ENCODE measurements at places on chromosomes 13 and 19. TPM values are rescaled to one million over a fixed set of nuclear protein-coding genes. Genes with fewer than 3 reads are reported as not detected.
A peak's percentile ranks its signal among the peaks of the same experiment; 100 is the strongest.

TMEM38A gene
- total RNA-seq: 2.0 TPM

ARHGAP33 gene
- total RNA-seq: 38.5 TPM

DNA sequence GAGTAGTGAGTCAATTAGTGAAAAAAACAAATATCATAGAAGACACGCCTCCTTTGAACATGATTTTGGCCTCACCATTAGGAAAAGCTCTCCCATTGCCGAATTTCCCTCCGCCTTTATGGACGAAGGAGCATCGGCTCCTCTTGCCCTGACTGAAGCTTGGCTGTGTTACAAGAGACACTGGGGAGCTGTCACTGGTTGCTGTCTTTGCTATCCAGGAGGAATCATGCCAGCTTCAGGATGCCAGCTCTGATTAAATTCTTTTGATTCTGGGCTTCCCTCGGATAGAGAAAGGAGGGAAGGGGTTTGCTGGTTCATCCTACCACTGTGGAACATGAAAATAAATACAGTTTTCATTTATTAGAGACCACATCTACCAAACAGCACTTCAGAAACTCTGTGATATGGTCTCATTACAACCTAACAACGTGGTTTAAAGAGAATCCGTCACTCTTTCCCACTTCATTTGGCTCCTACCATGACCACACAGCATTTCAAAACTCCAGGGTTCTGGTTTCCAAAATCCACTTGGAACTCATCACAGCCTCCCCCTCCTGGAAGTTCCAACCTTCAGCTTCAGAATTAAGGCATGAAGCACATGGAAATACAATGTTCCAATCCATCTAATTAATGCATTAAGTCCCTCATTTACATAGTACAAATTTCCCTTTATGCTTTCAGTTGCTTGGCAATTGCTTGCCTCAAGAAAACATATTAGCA is 446.0 kb downstream of the EFNB2 start:
- no peaks in the 10 kb centered on the region for H3K27me3 ChIP-seq
- H3K4me1 ChIP-seq: no peaks in the 10 kb centered on the region
- H3K4me3 ChIP-seq: no peak overlapping the region
- no peaks in the 10 kb centered on the region for H3K36me3 ChIP-seq

MBD3L2 gene
- total RNA-seq: not detected

GRCh38 chr19:43028866-43029265 is 2.6 kb upstream of the PSG11 start:
- H3K27ac ChIP-seq: no peak overlapping the region
- H3K4me3 ChIP-seq: no peak overlapping the region
- H3K27me3 ChIP-seq: peaks cover 11% of the 10 kb centered on the region
- H3K36me3 ChIP-seq: no peaks in the 10 kb centered on the region
- no peak for DNase-seq

- no peaks in the 10 kb centered on the region for H3K27me3 ChIP-seq
- H3K27ac ChIP-seq: no peak overlapping the region
- H3K4me1 ChIP-seq: no peaks in the 10 kb centered on the region
- H3K4me3 ChIP-seq: no peak overlapping the region
- no peak for DNase-seq
- H3K36me3 ChIP-seq: no peaks in the 10 kb centered on the region
These were observed 290.4 kb downstream of the TEX29 start for GRCh38 chr13:111610879-111611278.

DNA sequence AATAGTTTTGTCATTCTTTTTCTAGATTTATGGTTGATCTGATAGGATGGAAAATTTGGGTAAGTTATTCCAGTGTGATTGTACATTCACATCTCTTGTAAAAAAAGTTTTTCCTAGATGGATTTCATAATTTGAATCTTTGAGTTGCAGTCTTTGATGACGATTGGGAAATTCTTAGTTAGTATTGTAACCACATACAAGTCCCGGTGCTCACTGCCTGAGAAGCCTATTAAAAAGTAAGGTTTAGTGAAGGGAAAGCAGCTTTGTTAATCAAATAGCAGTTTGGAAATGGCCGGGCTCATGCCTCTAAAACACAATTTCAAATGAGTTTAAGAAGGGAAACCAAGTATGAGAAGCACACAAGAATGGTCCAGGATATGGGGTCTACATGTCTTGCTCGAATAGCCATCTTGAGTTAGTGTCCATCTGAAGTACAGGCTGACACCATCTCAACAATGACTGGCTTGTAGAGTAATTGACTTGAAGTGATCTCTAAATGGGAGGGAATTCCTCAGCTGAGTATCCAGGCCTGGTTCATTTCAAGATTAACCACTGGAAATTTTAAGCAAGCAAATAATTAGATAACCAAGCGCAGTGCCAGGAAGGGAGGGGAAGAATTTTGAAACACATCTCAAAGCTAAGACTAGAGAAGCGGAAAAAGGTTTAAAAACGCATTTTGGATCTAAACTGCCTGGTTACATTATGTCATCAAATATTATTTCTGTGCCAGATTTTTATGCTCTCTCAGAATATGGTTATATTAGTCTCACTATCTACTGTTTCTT is 1145.6 kb upstream of the MIR17HG start:
- no peaks in the 10 kb centered on the region for H3K27me3 ChIP-seq
- H3K36me3 ChIP-seq: no peaks in the 10 kb centered on the region
- no peak for DNase-seq

CSNK1G2 gene
- total RNA-seq: 104 TPM

- no peaks in the 10 kb centered on the region for H3K4me1 ChIP-seq
- H3K36me3 ChIP-seq: no peaks in the 10 kb centered on the region
- H3K27ac ChIP-seq: no peak overlapping the region
- H3K4me3 ChIP-seq: no peak overlapping the region
These were observed 430.2 kb downstream of the KCTD12 start for GRCh38 chr13:76455960-76456359.

GRCh38 chr19:44875666-44876451 is 15.2 kb upstream of the TOMM40 start:
- no peak for DNase-seq
- no peaks in the 10 kb centered on the region for H3K36me3 ChIP-seq
- no peak overlapping the region for H3K27ac ChIP-seq
- peaks cover 30% of the 10 kb centered on the region for H3K27me3 ChIP-seq

SYCN gene
- not detected for total RNA-seq

NANOS3 gene
- total RNA-seq: 0.85 TPM

DNA sequence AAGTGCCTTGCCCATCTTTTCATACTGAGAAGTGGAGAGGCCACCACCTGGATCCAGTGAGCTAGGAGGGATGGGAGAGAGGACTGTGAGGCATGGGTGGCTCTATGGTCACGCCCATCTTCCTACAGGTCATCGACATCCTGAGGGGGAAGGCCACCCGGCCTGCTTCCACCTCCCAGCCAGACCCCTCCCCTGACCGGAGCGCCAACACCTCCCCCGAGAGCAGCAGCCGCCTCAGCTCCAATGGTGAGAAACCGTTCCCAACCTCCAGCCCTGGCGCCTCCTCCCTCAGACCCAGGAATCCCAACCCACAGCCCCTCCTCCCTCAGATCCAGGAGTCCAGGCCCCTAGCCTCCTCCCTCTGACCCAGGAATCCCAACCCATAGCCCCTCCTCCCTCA is 10.1 kb downstream of the BCL3 start:
- peaks cover 31% of the 10 kb centered on the region for H3K36me3 ChIP-seq
- no peak for DNase-seq
- H3K27me3 ChIP-seq: no peaks in the 10 kb centered on the region
- H3K4me3 ChIP-seq: no peak overlapping the region

- H3K4me1 ChIP-seq: no peaks in the 10 kb centered on the region
- H3K27ac ChIP-seq: no peak overlapping the region
- no peaks in the 10 kb centered on the region for H3K27me3 ChIP-seq
- H3K36me3 ChIP-seq: no peaks in the 10 kb centered on the region
- no peak for DNase-seq
- no peak overlapping the region for H3K4me3 ChIP-seq
These were observed 453.7 kb downstream of the GPC6 start for GRCh38 chr13:93680329-93680728.

ZNF557 gene
- total RNA-seq: 16.5 TPM

DNA sequence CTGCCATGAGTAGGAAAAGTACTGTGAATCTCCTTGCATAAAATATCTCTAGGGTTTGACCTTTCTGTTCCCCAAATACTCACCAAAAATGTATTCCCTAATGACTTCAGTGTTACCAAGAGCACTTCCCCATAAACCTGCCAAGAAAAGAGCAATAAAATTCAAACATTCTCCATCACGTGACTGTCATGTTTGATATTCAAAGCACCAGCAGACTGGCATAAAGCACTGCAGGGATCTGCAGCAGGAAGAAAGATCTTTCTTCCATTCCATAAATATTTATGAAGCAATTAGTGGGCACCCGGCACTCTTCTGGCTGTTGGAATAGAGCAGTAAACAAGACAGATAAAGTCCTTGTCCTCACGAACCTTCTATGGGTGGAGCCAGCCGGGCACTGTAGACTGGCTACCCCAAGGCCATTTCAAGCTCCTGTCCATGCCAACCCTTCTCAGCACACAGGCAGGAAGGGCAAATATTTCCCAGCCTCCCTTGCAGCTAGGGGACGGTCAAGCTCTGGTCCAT is 20.3 kb downstream of the PLA2G4C start:
- no peak for DNase-seq
- H3K27me3 ChIP-seq: no peaks in the 10 kb centered on the region
- H3K4me3 ChIP-seq: no peak overlapping the region
- H3K27ac ChIP-seq: no peak overlapping the region

DNA sequence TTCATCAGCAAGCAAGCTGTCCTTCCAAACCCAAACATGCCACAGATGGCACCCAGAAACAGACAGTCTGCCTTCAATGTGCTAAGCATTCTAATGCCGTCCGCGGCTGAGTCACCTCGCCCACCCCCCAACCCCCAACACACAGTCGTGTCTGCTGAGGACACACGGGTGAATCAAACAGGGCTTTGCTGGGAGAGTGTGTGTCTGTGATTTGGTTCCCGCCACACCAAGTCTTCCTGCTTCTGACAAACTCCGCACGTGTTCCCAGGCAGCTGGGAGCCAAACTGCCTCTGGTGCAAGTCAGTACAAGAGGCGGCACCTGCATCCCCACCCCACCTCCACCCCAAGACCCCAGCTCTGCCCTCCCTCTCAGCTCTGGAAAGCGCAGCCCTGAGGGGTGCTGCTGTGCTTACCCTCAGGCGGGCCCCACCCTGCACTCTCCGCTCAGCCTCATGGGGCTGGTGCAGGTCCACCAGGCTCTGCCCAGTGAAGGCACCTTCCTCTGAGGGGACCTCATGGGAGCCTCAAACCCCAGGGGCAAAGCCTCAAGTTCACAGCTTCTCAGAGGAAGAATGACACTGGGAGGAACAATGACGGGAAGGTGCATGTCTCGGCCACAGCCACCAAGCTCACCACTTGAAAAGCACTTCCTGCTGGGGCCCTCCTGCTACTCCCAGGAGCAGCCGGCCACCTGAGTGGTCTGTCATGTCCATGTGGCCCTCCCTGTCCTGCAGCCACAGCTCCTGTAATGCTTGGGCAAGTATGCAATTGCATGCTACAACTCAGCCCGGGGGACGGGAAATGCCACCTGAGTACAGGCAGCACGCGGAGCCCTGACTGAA is 15.0 kb upstream of the SLC35E1 start:
- H3K4me1 ChIP-seq: peaks cover 53% of the 10 kb centered on the region
- peak; percentile 77 for DNase-seq
- peaks cover 3% of the 10 kb centered on the region for H3K36me3 ChIP-seq
- peak overlapping the region; percentile 31 for H3K4me3 ChIP-seq
- no peaks in the 10 kb centered on the region for H3K27me3 ChIP-seq

MAST1 gene
- total RNA-seq: 0.43 TPM

PSG2 gene
- not detected for total RNA-seq

MEIS3 gene
- total RNA-seq: not detected

- H3K27ac ChIP-seq: no peak overlapping the region
- no peaks in the 10 kb centered on the region for H3K4me1 ChIP-seq
- peaks cover 28% of the 10 kb centered on the region for H3K27me3 ChIP-seq
These were observed 59.0 kb downstream of the GSX1 start for GRCh38 chr13:27851096-27851850.

DNA sequence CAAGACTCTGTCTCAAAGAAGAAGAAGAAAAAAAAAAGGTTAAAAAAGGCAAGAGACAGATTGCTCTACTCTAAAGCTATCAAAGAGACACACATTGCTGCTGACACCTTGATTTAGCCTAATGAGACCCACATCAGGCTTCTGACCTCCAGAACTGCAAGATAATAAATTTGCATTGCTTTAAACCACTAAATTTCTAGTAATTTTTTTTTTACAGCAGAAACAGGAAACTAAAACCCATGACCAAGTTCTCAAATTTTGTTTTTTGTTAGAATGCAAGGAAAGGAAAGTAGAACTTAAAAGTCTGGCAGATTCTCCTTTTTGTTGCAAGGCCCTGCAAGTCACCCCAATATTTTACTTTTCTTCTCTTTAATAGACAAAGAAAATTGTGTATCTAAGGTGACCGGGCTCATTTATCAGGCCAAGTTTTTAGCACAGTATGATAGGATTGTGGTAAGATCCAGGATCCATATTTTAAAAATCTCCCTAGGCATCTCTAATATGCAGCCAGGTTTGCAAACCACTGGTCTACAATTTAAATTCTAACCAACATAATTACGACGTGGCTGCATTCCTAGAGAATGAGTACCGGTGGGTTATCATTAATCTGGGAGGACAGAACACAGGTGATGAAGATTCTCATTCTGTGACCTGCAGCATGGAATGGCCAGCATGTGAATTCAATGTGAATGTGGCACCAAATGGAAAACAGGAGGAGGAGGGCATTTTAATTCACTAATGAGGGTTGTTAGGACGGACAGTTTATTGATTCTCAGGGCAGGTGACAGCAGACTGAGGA is 56.7 kb upstream of the MED4 start:
- H3K4me3 ChIP-seq: no peak overlapping the region
- peaks cover 57% of the 10 kb centered on the region for H3K4me1 ChIP-seq
- no peak for DNase-seq

- no peak overlapping the region for H3K27ac ChIP-seq
- no peak overlapping the region for H3K4me3 ChIP-seq
- no peak for DNase-seq
- no peaks in the 10 kb centered on the region for H3K36me3 ChIP-seq
These were observed 89.8 kb upstream of the LSM14A start for GRCh38 chr19:34082289-34083077.

DNA sequence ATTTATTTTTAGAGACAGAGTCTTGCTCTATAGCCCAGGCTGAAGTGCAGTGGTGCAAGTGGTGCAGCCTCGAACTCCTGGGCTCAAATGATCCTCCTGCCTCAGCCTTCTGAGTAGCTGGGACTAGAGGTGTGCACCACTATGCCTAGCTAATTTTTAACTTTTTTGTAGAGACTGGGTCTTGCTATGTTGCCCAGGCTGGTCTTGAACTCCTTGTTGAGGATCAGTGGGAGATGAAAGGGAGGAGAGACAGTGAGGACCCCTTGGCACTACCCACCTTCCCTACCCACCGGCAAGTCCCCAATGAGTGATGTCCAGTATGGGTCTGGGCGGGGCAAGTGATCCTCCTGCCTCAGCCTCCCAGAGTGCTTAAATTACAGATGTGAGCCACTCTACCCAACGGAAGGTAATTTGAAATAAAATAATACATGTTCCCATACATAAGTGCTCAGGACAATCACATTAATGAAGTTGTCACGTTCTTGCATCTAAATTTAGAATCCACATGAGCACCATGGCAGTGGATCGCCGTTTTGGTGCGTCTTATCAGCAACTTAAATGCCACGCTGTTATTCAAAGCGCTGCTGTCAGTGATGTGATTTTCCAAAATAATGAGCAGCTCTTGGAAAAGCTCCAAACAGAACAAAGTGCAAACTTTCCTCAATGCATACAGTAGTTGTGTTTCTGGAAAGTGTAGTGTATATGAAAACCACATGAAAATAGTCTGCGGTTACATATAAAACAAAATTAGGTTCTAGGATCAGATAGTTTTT is 5.9 kb upstream of the ARL11 start:
- no peaks in the 10 kb centered on the region for H3K4me1 ChIP-seq
- H3K27ac ChIP-seq: no peak overlapping the region
- H3K27me3 ChIP-seq: no peaks in the 10 kb centered on the region
- no peaks in the 10 kb centered on the region for H3K36me3 ChIP-seq
- H3K4me3 ChIP-seq: no peak overlapping the region

Data from T-cell (primary cell).